ENCODE measurements at places on chromosomes 2 and 18.
A peak's percentile ranks its signal among the peaks of the same experiment; 100 is the strongest.

DNA sequence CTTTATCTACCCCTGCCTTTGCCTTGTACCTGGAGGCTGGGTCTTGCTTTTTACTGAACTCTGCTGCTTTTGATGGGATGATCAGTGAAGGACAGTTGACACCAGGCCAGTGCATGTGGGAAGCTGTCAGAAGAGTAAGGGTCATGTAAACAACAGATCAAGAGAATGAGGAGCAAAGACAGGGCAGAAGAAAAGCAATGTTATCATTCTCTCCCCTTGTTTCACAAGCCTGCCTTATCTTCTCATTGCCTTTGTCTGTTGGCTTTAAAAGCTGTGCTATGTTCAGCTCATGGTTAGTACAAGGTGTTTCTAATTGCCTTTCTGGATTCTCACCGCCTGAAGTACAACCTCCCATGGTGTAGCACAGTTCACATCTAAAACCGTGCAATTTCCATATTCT lies 27.6 kb downstream of the LYPD1 start:
- no peak for DNase-seq

DNA sequence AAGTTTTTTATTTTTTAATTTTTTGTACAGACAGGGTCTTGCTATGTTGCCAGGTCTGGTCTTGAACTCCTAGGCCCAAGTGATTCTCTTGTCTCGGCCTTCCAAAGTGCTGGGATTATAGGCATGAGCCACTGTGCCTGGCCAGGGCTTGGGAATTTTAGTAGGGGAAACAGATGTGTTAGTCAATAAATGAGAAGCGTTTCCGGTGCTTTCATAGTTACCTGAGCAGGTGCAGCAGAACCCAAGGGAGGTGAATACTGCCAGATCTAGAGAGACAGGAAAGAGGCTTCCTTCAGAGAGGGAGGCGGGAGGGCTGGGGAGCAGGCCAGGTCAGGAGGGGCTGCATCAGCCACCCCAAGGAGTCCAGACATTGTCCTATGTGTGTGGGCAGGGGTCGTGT lies 30.5 kb upstream of the IMPA2 start:
- DNase-seq, result no peak

DNA sequence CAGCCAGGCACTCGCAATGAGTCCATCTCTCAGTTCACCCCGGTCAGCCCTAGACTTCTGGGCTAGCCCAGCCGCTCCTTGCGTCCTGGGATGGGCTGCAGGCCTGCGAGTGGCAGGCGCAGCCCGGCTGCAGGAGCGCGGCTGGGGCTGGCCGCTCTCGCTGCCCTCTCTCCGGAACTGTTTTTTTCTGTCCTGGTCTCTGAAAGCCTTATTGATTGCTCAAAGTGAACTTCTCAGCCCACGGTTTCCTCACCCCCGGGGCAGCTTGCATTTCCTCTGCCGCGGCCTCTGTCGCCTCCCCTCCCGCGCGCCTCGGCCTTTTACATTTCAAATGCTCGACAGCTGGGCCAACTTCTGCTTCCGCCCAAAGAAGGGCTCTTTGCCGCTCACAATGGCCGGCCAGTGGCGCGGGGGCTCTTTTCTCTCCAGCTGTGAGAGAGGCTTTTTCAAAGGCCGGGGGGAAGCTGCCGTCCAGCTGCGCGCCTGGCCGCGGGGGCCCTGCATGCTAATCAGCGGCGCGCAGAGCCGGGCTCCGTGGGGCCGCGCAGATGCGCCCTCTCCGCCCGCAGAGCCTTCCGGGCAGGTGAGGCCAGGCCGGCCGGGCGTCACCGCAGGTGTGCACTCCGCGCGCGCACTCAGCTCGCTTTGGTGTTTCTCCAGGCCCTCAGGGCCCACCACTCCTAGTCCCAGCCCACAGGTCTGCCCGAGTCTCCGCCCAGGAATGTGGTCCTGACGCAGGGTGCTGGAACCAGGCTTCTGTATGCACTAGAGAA lies 513.8 kb downstream of the RNF144A start:
- DNase-seq, result peak; percentile 59

DNA sequence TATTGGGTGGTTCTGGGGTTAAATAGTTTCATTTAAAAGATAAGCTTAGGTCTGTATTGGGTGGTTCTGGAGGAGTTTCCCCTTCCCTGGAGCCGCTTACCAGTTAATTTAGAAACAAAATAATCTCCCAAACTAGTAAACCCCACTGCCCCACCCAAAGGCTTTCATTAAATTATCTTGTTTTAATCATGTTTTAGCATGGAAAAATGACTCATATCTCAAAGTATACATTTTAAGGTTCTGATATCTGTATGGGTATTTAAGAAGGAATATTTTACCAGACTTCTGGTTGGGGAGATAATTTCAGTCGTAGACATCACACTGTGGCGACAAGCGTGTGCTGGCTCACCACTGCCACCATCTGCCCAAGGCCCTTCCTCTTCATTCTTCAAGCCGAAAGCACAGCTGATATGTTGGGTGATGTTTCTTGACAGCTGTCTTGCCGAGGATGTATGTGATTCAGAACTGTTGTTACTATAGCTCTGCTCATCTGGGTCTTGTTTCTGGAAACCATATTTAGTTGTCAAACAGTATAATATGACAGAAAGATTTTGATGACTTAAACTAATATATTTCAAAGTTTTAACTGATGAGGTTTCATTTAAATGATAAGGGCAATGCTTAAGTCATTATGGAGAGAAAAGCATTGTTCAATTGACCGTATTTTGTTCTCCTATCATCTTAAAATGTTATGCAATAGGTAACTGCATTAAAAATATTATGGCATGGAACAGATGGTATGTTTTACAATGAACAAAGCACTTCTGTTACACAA lies 5.1 kb downstream of the FIGLA start:
- DNase-seq, result peak; percentile 25

GRCh38 chr2:159456500-159457426 lies 159.6 kb downstream of the BAZ2B start:
- no peak for DNase-seq

DNA sequence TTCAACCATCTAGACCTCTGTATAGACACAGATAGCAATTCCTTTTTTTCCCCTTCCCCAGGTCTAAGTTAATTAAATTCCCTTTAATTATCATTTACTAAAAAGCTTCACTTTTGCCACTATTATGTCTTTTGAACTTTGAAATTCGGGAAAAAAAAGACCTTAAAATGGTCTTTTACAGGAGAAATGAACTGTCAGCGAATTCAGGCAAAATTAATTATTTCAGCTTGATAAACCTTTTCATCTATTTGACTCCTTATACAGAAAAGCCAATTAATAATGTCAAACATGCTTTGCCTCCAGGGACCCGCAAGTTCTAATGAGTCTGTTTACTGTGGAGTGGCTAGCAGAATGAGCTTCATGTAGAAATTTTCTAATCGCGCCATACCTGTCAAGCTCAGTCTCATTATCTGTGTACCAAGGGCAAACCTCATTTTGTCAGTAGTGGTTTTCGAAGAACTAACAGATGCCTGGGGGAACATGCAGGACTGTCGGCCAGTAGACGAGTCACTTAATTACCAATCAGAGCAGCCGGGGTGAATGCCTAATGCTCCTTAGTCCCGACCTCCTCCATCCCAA lies 287.7 kb downstream of the INSIG2 start:
- DNase-seq, result no peak

DNA sequence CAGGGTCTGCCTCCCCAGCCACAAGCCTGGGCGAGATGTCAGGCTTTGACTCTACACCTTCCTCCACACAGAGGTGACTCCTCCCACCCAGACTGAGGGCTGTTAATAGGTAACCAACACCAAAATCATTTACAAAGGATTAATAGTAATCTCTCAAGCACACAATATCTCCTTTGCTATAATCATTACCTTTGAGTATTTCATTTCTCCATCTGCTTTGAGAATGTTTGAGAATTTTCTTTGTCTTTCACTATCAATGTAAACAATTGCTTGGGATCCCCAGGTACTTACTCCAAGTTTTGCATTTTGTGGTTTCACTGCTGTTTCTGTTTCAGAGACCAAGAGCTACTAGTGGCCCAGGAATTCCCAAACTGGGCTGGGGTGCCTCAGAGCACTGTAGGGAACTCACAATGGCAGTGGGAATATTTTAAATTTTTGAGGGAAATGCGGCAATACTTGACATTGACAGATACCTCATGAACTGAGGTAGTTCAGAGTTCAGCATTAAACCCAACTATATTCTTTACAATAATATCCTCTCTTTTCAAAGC lies 166.4 kb upstream of the MGAT5 start:
- DNase-seq, result no peak

GRCh38 chr18:59340312-59340711 lies 18.8 kb downstream of the LMAN1 start:
- no peak for DNase-seq

- DNase-seq, result no peak
Observed at GRCh38 chr18:8011361-8011760, 444.2 kb downstream of the PTPRM start.

GRCh38 chr18:2236232-2236631 lies 335.1 kb downstream of the METTL4 start:
- DNase-seq, result no peak

DNA sequence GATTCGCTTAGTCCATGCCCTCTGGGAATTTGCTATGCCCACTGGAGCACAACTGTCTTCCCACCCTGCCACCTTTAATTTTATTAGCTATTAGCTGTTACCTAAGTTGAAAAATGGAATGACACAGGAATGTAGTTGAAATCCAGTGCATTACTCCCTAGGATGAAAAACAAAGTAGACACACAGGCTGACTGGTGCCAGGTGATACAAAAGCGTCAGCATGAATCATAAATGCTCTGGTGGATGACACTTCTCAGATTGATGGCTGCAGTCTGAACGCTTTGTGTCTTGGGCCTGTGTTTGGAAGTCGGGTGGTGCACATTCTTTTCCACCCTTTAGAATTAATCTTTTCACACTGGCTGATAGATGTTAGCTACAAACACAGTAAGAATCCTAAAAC lies 802.0 kb downstream of the DCC start:
- no peak for DNase-seq

GRCh38 chr2:113219889-113220641 lies 46.3 kb downstream of the PSD4 start:
- no peak for DNase-seq

GRCh38 chr2:9089831-9090230 lies 86.3 kb upstream of the MBOAT2 start:
- no peak for DNase-seq

- DNase-seq, result no peak
Observed at GRCh38 chr2:36482576-36483214, 115.3 kb downstream of the FEZ2 start.

DNA sequence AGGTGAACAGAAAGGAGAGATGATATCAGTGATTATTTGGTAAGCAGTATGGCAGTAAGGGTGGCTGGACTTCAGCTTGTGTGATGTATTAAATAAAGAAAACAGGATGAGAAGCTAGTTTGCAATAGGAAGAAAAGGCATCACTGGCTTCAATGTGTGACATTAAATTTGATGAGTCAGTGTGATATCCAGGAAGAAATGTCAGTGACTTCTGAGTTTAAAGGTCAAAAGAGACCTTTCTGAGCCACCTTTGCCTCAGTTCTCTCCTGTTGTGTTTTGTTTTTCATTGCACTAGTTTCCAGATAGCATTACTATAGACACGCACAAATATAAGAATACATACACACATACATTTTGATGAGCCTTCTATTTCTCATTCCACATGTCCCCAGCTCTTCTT lies 105.6 kb downstream of the PIGN start:
- no peak for DNase-seq

DNA sequence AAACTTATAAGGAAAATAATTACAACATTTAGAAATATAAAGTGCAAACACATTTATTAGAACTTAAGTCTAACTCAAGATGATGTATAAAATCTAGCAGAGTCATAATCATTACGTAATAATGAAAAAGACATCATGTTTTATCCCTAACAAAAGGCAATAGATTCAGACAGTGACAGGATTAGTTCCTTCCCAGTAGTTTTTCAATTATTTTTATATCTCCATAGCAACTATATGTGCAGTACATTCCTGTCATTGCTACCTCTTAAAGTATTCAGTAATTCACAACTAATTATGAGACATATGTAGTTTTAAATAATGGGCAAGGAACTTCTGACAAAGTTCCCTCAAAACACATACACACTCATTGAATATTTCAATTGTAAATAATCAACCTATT lies 687.9 kb downstream of the CCDC85A start:
- DNase-seq, result no peak

GRCh38 chr18:79900610-79901570 lies 50.6 kb downstream of the SLC66A2 start:
- no peak for DNase-seq

DNA sequence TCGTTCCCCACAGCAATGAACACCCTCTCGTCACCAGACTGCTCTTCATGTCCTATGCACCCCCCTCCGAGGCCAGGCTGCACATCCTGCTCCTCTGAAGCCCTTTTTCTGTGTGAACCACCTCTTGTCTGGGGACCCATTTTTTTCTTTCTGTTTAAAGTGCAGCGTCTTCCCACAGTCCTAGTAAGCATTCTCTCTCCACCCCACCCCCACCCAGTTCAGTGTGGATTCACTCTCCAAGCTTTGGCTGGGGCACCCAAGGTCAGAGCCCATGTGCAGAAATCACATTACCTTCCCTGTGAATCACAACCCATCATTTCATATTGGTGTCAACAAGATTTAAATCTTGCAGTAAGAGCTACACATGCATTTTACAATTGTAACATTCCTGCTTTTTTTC lies 26.4 kb upstream of the PKDCC start:
- no peak for DNase-seq

DNA sequence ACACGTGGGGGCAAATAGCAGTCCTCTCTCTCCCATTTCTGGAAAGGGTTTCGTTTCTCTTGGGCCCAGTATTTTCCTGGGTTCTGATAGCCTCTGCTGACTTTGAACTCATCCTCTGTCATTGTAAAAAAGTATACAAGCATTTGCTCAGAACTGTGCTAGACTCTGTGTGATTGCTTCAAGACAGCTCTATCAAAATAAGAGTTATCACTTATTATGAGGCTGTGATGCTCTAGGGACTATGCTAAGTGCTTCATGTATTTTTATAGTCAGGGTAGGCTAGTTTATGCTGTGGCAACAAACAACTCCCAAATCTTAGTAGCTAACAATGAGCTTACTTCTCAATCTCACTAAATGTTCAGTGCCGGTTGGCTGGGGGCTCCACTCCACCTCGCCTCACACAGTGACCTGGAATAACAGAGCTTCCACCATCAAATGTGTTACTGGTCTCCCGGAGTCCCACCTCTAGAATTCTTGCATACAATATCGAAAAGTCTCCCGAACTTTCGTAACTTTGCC lies 110.8 kb upstream of the CDC42EP3 start:
- no peak for DNase-seq

- no peak for DNase-seq
Observed at GRCh38 chr18:10140461-10141282, 226.9 kb downstream of the VAPA start.
